Left ventricle myocardium inferior (tissue), 1 donor: ENCODE measurements at places on chromosomes 7 and 10.

- no peak for DNase-seq
These were observed 61.7 kb upstream of the NPTX2 start for GRCh38 chr7:98555403-98555802.

- DNase-seq: peak; percentile 63
These were observed 124.0 kb downstream of the TMEM130 start for GRCh38 chr7:98745722-98746318.

DNA sequence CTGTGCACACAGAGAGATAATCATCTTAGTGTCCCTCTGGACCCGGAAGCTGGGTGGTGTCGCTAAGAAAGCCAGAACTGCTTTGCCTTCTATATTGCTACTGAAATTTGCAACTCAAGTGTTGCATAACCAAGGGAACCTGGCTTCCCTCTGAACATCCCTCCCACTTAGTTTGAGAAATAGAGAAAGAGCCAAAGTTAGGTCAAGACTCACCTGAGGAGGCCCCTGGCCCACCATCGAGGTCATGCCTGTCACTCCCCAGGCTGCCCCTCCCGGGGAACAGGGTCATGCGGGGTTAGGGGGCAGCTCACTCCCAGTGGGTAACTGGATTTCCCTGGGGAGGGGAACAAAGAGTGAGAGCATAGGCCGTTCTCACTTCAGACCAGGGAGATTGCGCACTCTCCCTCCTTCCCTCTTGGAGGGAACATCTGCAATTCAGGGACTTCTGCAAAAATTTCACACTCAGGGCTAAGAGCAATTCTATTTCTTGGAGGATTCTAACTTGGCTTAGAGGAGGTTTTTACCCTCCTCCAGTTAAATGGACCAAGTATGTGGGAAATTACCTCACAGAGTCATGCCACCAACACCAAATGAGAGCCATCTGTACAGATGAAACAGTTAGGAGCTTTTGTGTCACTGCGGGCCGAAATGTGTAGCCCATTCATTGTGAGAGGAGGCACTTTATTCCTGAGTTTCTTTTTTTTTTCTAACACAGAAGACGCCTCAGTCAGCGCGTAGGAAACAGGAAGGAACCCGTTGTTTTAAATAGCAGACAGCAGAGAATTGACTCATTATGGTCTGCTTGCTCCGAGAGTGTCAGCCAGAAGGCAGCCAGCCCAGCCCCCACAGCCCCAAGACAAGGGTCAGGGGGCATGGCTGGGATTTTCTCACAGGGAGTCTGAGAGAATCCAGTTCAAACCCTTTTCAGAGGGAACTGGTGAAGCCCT lies 221.3 kb downstream of the ARHGAP12 start:
- DNase-seq: peak; percentile 74

GRCh38 chr10:98292971-98293370 lies 25.0 kb upstream of the LOXL4 start:
- no peak for DNase-seq

- DNase-seq: no peak
These were observed 8.6 kb downstream of the STAM start for GRCh38 chr10:17652585-17652984.

- no peak for DNase-seq
These were observed 196.7 kb downstream of the MTERF1 start for GRCh38 chr7:91683823-91684222.
